GM23338 (cell line): ENCODE measurements at places on chromosomes 2 and 18. TPM values are rescaled to one million over a fixed set of nuclear protein-coding genes. Genes with fewer than 3 reads are reported as not detected.
A peak's percentile ranks its signal among the peaks of the same experiment; 100 is the strongest.

The KCNK3 gene
- total RNA-seq = 0.19 TPM in 1 of 2 replicates, not detected in the other

The SULT6B1 gene
- total RNA-seq = not detected in 2 replicates

The OSR1 gene
- 0.24 TPM in 1 of 2 replicates, not detected in the other for total RNA-seq

The PSMD14 gene
- 91.6 and 92.2 TPM in 2 replicates for total RNA-seq

The C2orf66 gene
- not detected in 2 replicates for total RNA-seq

The LHCGR gene
- total RNA-seq = 0.12 and 0.45 TPM in 2 replicates

DNA sequence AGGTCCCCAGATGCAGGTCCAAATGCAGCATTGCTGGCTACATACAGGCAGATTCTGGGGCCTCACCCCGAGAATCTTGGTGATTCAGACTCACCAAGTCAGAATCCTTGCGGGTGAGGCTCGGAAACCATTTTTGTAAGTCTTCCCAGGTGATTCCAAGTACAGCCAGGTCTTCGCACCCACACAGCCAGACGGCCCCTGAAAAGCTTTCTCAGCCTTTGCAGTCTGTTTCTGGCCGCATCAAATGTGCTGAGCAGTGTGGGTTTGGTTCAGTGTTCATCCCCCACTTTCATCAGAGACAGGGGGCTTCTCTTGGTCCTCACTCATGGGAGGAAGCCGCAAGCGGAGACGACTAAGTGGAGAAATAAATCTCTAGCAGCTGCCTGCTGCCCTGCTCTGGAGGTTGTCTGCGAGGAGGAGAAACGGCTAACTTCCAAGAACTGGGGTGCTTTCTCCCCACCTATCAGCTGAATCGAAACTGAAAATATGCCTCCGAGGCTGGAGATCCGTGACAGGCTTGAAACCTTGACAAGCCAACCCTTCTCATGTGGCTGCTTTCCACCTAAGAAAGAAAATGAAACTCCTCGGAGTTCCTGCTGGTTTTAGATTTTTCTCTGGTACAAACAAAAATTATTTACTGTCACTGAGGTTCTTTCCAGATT is 8.9 kb upstream of the TMEM185B start:
- DNase-seq = no peak

- peak; percentile 51 for DNase-seq
Observed at GRCh38 chr2:219178377-219179175, 501 bp downstream of the RETREG2 start.

GRCh38 chr18:35949090-35949489 is 23.4 kb upstream of the RMP24 start:
- DNase-seq = no peak

DNA sequence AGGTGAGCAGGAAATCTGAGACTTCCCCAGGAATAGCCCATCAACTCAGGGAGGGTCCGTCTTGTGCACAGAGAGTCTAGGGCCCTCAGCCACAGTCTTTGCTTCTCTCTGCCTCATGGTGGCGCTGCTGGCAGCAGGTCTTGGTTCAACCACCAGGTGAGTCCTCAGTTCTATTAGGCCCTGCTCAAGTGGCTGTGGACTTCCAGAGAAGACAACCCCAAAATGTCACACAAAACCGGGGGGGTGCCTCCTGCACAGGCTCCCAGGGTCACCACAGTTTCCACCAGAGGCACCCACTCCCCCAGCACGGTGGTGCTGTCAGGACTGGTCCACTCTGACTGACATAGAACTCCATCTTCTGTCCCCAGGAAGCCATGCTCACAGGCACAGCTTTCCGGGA is 2.4 kb upstream of the CHRNG start:
- DNase-seq = peak; percentile 84

DNA sequence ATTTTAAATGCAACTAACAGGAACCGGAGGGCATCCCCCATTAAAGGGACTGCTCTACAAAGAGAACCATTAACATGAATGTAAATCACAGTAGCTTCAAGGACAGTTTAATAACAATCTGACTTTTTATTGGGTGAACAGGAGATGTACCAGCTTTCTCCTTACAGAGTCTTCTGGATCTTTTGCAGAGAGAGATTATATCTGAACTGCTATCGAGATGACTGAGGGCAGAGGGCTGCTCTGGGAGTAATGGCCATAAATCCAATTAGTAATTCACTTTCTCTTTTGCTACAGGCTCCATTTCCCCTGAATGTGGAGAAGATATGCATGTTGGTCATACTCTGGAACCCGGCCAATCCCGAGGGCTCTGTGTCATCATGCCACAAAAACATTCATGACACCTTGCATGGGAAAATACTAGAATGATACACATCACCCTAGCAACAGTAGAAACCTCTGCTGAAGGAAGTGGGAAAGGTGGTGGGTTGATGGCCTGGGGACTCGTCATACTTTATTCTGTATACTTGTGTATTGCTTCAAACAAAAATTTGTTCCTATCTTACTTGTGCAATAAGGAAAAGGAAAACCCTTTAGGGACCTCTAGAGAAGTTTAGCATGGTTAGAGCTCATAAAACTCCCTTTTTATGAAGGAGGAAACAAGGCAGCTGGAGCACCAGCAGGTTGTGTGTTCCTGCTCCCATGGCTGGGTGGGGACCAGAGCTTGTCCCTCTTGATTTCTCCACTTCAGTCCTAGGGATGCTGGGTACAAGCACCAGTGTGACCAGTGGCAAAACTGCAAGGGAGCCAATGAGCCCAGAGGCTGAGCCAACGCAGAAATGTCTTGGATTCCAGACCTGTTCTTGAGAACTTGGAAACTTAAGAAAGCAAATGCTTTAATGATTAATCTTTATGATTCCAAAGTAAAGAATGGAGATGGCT is 26.0 kb downstream of the CTAGE1 start:
- no peak for DNase-seq

DNA sequence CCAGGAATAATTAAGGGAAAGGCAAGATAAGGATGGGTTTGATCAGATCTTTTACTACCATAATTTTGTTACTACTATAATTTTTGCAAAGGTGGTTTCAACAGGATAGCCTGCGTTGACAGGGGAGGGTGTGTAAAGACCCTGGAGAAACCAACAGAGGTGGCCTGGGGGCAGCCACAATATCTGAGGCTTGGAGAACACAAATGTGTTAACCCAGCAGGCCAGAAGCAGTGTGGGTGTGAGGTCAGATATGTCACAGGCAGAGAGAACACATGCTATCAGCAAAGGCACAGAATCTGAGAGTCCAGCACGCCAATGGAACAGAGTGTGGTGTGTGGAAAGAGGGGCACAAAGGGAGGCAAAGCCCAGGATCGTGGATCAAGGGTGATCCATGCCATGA is 399.4 kb upstream of the TRIB2 start:
- no peak for DNase-seq

DNA sequence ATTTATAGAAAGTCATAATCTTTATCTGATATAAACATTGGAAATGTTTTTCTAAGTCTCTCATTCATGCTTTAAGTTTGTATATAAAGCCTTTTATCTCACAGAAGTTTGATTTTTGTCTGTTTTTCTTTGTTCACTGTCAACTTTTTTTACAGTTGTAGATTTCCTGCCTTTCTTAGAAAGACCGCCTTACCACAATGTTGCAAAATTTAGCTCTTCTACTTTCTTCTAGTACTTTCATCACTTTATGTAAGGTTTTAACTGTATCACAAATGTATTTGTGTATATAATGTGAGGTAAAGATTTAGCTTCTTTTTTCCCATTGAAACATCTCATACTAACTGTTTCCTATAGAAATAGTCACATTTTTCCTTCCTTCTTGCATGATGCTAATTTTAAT is 136.1 kb downstream of the DNAH6 start:
- DNase-seq = no peak

DNA sequence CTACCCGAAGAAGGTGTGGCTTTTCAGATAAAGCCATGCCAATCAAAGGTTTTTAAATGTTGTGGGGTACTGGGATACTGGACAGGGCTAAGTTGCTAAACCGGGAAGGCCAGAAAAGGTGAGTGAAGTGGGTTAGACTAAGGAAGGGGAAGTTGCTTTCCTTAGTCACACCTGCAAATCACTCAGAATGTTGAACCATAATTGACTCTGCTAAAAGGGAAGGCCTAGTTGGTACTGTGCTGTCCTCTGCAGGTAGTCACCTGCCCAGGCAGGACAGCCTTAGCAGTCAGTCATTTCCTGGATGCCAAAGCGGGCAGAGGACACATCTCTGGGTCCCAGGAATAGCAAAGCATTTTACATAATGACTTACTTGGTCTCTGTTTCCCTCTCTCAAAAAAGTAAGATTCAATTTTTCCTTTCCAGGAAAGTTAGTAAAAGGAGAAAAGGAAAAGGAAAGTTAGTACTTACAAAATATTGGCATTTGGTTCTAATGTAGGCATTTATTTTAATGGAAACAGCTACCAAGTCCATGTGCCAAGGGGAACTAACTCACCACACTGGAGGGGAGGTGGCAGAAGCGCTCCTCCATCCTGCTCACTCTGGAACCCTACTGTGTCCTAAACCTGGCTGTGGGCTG is 60.3 kb downstream of the RFTN2 start:
- peak; percentile 32 for DNase-seq

GRCh38 chr2:12440731-12441130 is 276.0 kb upstream of the TRIB2 start:
- DNase-seq = no peak

DNA sequence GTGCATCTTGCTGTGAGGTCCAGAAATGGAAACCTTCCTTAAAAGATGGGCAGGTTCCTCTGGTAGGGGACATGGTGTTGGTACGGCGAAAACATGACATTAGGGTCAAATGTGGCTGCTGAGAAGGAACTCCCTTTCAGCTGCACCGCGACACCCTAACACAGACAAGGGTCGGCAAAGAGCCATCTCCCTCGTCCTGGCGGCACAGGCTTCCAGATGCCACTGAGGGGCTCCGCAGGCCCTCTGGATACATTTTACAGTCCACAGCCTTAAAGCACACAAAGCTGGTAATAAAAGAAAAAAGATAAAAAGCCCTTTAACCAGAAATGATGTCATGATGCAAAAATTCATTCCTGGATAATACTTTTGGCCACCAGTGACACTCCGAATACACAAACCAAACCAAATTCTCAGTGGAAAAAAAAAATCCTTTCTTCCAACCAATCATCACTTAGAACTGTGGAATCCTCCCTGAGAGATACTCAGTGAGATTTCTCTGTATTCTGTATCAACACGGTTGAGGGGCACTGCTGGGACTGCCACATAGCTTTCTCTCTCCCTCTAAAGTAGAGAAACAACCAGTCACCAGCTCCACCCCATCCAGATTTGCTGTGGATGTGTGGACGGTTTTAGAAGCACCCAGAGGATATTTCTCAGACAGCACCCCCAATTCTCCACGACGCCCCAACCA is 174.8 kb downstream of the HDAC4 start:
- no peak for DNase-seq

DNA sequence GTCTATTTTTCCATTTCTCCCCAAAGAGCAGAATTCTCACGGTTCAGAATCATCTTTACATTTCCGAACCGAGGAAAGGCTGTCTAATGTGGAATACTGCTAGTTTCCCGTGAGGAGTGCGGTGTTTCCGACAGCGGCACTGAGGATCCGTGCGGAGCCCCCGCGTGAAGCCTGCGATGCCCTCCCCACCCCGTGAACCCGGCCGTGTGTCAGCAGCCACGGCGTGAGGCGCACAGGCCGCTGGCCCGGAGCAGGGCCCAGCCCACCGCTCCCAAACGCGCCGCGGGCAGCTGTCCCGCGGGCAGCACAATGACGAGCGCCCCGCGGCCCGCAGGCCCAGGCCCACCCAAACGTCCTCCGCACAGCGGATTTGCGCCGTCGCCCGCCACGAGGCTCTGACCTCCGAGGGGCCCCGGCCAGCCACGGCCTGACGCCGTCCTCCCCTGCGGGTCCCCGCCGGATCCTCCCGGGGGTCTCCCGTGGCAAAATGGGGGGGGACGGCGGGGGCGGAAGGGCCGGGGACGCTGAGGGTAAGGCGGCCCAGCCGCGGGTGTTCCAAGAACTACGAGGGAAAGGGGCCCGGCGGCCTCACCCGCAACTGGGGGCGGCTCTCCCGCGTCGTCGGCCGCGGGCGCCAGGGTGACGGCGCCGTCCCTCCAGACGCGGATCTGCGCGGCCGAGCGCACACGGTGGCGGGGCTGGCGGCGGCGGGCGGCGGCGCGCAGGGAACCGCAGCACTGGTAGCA is 796 bp downstream of the SPIRE1 start:
- peak; percentile 50 for DNase-seq

- peak; percentile 95 for DNase-seq
Observed at GRCh38 chr2:73779467-73780236, at the start of gene DUSP11. DUSP11 (minus strand) TSS chr2:73780103; CDS start chr2:73779974, 129 bp downstream.

GRCh38 chr2:96156011-96156820 is 11.0 kb upstream of the DUSP2 start:
- DNase-seq = no peak

- DNase-seq = no peak
Observed at GRCh38 chr2:120915670-120916069, 180.0 kb downstream of the GLI2 start.

DNA sequence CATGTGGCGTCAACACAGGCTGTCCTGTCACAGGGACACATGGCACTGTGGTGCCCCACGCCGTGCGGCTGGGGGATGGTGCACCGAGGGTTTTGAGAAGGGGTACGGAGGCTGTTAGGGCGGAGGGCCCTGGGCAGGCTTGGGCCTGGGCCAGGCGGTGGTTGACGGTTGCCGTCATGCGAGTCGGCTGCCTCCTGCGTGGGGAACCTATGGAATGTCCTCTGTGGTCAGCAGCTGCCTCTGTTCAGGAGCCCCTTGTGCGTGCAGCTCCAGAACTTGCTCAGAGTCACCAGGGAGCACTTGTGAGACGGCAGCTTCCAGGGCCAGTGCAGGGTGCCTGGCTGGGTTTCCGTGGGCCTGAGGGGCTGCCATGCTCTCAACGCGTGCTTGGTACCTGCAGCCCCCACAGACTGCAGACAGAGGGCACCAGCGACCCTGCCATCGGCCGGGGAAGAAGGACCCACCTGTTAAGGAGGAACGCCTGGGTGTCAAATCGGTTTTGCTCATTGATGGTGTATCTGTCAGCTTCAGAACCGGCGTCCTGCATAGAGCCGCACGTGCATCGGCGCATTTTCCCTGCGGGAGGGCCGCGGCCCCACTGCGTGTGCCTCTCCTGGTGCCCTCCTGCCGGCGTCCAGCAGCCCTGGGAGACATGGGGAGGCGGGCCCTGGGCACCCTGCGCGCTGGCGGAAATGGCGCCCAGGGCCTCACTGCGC is 10.0 kb upstream of the D2HGDH start:
- DNase-seq = peak; percentile 71

DNA sequence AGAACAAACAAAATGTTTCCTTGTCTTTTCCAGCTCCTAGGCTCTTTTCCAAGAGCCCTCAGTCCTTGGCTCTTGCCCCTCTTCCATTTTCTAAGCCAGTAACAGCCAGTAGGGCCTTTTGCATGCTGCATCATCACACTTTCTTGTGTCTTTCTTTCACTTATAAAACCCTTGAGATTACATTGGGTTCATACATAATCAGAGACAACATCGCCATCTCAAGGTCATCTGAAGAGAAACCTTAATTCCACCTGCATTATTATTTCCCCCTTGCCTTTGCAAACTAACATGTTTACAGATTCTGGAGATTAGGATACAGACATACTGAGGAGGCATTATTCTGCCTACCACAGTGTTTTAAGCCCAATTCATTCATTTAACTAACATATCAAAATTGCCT is 697.3 kb downstream of the TRIB2 start:
- peak; percentile 58 for DNase-seq
